Astrocyte of the spinal cord (primary cell): ENCODE measurements at places on chromosomes 3 and 15.
A peak's percentile ranks its signal among the peaks of the same experiment; 100 is the strongest.

DNA sequence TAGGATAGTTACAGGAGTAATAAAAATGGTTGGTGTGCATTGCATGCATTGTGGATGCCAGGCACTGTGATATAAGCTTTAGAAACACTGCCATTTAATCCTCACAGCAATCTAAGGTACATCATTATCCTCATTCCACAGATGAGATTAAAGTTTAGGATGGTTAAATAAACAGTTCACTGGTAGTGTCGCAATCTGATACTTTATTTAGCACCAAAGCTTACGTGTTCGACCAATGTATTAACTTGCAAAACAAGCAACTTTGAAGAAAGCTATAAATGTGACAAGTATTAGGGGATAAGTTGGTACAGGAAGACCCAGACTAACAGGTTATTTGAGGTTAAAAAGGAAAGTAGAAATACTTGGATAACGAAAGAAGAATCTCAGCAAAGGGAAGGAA lies 150.5 kb upstream of the ZNF385D start:
- no peak for DNase-seq

- no peak for DNase-seq
Measured at GRCh38 chr3:30141927-30142326, 464.5 kb upstream of the TGFBR2 start.

- DNase-seq, result no peak
Measured at GRCh38 chr15:42730135-42730534, 6.8 kb downstream of the CDAN1 start.

- DNase-seq, result no peak
Measured at GRCh38 chr3:20068512-20069177, 28.4 kb downstream of the KAT2B start.

- DNase-seq, result no peak
Measured at GRCh38 chr3:46462111-46462510, 2.6 kb downstream of the LTF start.

- peak; percentile 35 for DNase-seq
Measured at GRCh38 chr3:155131104-155131503, 51.0 kb downstream of the MME start.

- no peak for DNase-seq
Measured at GRCh38 chr3:61634678-61635077, 73.3 kb downstream of the PTPRG start.

GRCh38 chr3:46846624-46847542 lies 16.4 kb downstream of the MYL3 start:
- no peak for DNase-seq

GRCh38 chr3:157610876-157611535 lies 107.8 kb upstream of the VEPH1 start:
- DNase-seq, result no peak

DNA sequence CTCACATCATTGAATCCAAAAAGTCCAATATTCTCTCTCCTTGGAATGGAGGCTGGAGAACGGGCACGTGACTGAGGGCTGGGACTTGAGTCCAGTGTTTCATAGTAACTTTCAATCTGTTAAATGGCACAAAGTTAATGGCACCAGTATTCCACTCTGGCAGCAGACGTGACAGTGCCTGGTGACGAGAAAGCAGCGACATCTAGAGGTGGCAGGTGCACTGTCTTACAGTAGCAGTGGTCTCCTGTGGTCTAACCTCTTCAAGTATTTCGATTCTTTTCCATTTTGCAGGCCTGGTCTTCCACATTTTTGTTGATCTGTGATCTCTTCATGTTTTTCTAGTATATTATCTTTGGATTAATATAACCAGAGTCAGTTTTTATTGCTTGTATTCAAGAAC lies 107.1 kb downstream of the OXSM start:
- DNase-seq, result no peak

DNA sequence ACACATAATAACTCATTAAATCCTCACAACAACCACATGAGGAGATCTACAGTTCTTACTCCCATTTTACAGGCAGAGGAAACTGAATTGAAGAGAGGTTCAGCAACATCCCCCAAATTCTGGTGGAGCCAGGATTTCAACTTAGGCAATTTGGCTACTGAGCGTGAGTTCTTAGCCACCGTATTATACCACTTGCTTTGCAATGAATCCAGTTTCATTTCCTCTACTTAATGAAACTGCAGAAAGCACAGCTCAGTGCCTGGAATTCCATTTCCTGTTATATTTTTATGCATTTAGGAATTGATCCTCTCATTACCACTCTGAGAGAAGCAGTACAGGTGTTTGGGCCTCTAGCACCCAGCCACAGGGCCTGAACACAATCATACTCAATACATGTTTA lies 4.3 kb downstream of the ZNF860 start:
- no peak for DNase-seq

GRCh38 chr3:33488683-33489082 lies 48.5 kb upstream of the UBP1 start:
- DNase-seq, result no peak

DNA sequence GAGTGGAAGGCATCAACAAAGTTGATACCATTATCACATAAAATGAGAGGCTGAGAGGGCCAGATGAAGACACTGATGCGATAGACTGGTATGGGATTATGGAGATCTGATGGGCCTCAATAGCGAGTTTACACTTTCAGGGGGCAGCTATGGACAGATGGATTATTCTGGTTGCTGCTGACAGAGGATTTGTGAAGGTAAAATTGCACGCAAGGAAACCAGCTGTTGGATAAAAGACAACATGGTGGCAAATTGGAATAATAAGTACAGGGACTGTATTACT lies 203.9 kb downstream of the MBNL1 start:
- no peak for DNase-seq

DNA sequence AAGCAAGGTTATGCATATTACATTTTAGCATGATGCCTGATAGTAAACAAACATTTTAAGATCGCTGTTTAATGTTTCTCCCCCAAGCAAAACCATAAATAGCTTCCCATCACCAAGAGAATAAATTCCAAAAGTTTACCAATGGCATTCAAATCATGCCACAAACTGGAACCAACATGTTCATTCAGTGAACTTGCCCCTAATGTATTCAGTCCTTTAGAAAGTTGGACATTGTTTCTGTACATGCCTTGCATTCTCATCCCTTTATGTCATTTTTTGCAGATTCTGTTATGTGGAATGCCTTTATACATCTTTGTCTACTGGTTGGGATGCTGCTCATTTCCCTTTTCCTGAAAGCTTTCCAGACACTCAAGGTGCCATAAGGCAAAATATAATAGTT lies 105.5 kb downstream of the PYDC2 start:
- DNase-seq, result peak; percentile 26

DNA sequence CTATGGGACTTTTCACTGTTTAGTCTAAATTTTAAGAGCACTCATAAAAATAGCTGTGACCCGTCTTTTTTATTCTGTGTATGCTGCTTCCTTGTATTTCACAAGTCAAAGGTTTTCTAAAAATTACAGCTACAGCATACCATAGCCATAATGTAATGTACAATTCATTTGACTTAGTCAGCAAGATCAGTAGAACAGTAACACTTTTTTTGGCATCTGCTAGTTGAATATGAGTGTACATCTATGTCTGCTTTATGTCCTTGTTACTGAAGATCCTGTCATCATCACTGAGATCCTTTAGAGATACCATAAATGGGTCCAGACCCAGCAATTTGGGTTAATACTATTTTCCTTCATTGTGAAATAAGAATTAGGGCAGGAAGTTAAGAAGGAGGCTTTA lies 42.2 kb downstream of the CMSS1 start:
- DNase-seq, result peak; percentile 92

- no peak for DNase-seq
Measured at GRCh38 chr3:194775266-194775665, 89.6 kb downstream of the FAM43A start.

DNA sequence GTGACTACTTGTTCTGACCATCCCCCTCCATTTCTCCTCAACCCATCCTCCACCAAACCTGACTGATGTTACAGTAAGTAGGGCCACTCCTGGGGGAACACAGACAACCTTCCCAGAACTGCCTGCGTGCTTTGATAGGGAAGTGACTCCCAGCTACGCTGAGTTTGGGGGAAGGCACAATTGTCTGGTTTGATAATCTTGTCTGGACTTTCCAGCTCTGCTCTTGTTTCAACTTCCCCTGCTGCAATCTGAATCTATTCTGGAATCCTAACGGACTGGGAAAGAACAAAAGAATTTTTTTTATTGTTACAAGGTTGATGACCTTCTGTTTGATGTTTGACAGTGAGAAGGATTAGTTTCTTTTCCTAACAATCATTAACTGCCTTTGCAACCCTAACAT lies 895.6 kb downstream of the ROBO1 start:
- no peak for DNase-seq

GRCh38 chr15:100255644-100256043 lies 86.1 kb downstream of the ADAMTS17 start:
- DNase-seq, result no peak

DNA sequence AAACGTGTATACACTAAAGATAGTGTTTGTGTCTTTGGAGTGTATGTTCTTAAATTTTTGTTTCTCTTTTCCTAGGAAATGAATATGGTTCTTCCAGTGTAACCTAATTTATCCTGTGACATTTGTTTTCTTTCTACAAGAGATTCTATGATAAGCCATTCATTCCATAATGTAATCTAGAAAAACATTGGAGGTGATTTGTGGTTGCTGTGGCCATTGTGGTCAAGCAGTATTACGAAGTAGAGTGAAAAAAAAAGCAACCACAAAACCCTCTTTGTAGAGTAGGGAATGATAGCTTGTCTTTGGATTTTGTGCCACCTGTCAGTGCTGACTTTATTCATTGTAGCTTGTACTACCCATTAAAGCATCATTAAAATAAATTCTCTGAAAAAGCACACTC lies 1209.6 kb downstream of the ZPLD1 start:
- peak; percentile 37 for DNase-seq

DNA sequence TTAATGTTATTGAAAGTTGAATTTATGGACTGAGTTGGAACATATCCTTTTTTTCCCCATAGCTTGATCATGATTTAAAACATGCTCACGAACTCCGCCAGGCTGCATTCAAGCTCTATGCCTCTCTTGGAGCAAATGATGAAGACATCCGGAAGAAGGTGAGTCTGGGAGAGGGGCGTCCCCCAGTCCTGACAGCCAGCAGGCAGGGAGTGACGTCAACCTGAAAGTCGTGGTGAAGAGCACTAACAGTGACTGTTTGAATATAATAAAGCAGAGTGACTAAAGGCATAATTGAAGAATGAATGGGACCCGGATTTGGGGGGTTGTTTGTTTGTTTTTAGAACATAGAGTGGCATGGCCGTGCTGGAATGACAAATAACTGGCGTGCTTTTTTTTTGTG lies 57.9 kb downstream of the ARMC8 start:
- DNase-seq, result no peak

- DNase-seq, result no peak
Measured at GRCh38 chr3:99482191-99482590, 156.2 kb upstream of the COL8A1 start.

GRCh38 chr15:45083223-45083622 lies 30.7 kb downstream of the DUOX2 start:
- no peak for DNase-seq

DNA sequence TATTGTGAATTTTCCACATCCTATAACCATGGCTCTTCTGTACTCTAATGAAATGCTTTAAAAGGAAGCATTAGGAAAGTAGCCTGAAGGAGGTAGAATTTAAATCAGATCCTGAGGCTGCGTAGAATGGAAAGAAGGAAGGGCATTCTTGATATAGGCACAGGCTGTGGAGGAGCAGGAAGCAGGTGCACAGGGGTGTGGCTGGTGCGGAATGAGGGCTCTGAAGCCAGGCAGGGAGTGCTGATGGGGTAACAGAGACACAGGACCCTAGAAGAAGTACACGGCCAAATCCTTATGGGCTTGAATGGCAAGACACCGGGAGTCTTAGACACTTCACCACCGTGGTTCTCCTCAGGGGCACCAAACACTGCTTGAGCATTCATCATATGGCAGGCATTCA lies 97.0 kb downstream of the MYLK start:
- no peak for DNase-seq

GRCh38 chr15:70605606-70606410 lies 157.6 kb downstream of the UACA start:
- peak; percentile 94 for DNase-seq

- DNase-seq, result no peak
Measured at GRCh38 chr3:117104381-117104780, 394.8 kb downstream of the TUSC7 start.

DNA sequence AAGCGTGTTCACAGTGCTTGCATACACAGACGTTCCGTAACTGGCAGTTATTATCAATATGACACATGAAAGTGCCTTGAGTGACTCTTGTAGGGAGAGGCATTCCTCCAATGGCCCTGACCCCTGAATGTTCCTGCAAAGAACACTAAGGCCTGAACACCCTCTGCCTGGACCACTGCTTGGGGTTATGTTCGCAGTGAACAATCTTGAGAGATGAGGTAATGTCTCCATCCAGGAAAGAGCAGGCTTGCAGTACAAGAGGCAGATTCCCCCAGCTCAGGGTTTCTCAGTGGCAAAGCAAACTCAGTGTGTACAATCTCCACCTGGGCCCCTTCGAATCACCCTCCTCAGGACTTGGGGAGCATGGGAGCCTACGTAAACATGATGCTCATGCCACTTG lies 324.6 kb downstream of the MAGI1 start:
- peak; percentile 84 for DNase-seq

DNA sequence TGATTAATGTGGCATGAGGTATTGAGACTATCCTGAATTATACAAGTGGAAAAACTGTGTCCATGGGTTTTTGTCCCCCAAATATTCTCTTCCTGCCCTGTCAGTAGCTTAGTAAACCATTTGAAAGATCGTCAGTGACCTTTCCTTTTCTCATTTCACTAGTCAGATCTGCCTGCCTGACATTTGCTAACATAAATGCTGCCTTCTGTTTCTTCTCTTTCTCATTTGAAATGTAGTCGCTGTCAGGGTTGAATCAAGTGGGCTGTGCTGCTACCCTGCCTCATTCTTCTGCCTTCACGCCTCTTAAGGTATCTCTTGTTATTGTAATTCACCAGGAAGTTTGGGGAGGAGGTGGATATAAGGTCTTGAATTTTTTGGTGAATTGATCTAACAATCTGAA lies 67.5 kb downstream of the LRCH3 start:
- DNase-seq, result no peak

GRCh38 chr3:155110996-155111901 lies 31.1 kb downstream of the MME start:
- DNase-seq, result no peak
